ENCODE measurements at places on chromosomes 3 and 15. TPM values are rescaled to one million over a fixed set of nuclear protein-coding genes. Genes with fewer than 3 reads are reported as not detected.

DNA sequence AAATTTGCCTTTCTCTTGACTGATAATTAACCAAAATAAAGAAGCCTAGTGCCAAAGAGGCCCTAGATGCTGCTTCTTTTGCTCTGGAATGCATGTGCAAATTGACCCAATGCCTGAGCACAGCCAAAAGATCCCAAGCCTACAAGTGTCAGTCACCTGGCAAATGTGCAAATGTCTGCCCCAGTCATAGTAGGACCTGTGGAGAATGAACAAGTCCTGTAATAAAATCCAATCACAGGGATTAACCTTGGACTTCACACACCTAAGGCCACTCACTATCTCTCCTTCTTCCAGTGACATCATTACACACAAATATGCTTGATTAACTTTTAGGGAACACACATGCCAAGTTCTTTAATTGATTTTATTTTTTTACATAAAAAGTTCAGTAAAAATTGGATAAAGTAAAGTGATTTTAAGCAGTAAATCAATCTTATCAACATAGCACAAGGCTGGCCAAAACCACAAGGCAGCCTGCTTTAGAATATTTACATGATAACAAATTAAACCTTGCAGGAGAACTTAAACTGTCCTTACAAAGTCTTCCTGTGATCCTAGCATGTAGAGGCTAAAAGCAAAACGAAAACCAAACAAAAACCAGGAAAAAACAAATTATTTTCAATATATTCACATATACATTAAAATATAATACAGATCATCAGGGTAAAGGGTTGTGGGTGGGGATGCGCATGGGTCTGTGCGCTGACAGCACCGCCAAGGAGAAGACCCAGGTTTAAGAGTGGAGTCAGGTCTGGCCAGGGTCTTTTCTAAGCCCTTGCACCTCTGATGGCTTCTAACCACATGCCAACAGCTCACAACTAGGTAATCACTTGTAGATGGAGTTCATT is 36.8 kb downstream of the NBEAL2 start:
- no peak for DNase-seq

KIF15 gene
- 39.8 TPM for polyA plus RNA-seq

SPSB4 gene
- 14.8 TPM for polyA plus RNA-seq

DNA sequence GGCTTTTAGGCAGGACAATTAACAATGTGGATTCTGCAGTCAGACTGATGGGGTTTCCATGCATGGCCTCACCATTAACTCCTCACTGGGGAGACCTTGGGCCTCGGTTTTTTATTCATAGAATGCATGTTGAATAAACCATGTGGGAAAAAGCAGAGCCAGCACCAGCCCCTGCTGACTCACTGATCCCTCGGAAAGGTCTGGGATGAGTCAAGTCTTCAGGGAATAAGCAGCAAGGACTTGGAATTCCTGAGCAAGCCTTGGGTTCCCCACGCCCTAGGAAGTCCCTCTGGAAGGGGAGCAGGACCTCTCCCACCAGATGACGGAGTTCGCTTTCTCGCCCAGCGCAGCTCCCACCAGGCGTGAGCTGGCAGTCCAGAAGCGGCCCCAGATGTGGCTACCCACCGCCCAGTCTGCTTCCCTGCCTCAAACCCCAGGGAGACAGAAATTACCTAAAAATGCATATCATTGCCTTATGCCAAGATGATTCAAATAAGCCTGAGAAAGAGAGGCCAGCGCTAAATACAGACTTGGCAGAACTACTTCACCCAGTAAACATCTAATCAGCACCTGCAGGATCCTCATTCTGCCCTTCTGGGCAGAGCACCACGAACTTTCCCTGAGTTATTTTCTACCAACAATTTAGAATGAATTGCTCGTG is 45.4 kb downstream of the BTD start:
- no peak for DNase-seq

SLC27A2 gene
- 70.6 TPM for polyA plus RNA-seq

DNA sequence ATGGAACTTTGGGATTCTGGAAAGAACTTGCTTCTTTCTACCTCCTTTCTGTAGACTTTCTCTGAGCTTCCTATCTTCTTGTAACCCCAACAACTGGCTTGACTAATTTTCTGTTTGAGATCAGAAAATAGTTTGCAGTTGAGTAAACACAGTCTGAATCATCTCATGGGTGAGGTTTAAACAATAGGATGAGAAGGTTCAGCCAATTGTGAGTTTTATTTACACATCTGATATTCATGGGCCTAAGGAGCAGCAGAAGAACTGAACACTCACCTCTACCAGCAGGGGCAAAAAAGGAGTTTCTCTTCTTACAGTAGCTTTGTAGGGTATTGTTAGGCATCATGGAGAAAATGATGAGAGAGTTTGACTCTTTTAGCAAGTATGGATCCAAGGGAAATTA is 54.2 kb downstream of the DTWD1 start:
- DNase-seq = no peak

GRCh38 chr15:23857028-23857641 is 170.0 kb upstream of the NDN start:
- peak; percentile 55 for DNase-seq

GRCh38 chr15:92881211-92881754 is 18.8 kb upstream of the CHD2 start:
- peak; percentile 55 for DNase-seq

INTS14 gene
- 58.6 TPM for polyA plus RNA-seq

DNA sequence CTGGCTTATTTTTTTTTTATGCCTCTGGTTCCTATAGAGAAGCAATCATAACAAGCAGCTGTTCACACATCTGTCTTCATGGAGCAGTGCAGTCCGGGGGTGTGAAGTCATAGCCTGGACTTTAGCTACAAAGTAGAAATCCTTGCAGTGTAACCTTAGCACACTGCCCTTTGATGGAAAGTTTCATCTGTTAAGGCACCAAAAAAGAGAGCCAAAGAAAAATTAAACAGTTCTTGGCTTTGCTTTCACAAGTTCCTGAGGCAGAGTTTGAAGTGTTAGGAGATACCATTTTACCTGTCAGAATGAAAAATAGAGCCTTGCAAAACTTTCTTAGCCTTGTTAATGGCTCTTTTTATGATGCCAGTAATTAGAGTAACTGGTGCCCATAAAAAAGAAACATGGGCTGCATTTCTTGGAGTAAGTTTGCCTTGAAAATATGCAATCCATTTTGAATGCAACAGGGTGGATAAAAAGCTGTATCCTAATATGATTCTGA is 84.1 kb downstream of the PIK3R4 start:
- DNase-seq = peak; percentile 59

GRCh38 chr3:160437083-160437455 is 12.5 kb downstream of the TRIM59 start:
- DNase-seq = no peak

HHLA2 gene
- polyA plus RNA-seq = 21.3 TPM

- DNase-seq = no peak
Observed at GRCh38 chr15:74531144-74531811, 9.7 kb upstream of the ARID3B start.

GHRL gene
- 2.7 TPM for polyA plus RNA-seq

GRCh38 chr15:31458596-31459399 is 132.2 kb downstream of the KLF13 start:
- no peak for DNase-seq

All from left kidney (tissue), 8 donors.